ENCODE measurements at places on chromosomes 5 and 9. TPM values are rescaled to one million over a fixed set of nuclear protein-coding genes. Genes with fewer than 3 reads are reported as not detected.

Gene MYOZ3
- total RNA-seq, result 0.21 TPM

Gene FOXD4L6
- not detected for total RNA-seq

Gene NTNG2
- total RNA-seq, result 0.77 TPM

Gene TAF11L4
- not detected for total RNA-seq

Gene TMEM161B
- total RNA-seq, result 22.9 TPM

Gene PRKACG
- not detected for total RNA-seq

Gene PBX3
- total RNA-seq, result 12.7 TPM

Gene PTGDS
- not detected for total RNA-seq

Gene SLC25A2
- 0.19 TPM for total RNA-seq

Gene PHAX
- total RNA-seq, result 43.2 TPM

- H3K36me3 ChIP-seq, result no peaks in the 10 kb centered on the region
- no peak overlapping the region for H3K27ac ChIP-seq
- no peaks in the 10 kb centered on the region for H3K27me3 ChIP-seq
- H3K4me1 ChIP-seq, result no peaks in the 10 kb centered on the region
- no peak overlapping the region for H3K4me3 ChIP-seq
Measured at GRCh38 chr9:22813529-22813928, 366.9 kb downstream of the DMRTA1 start.

- no peak for DNase-seq
- no peaks in the 10 kb centered on the region for H3K4me1 ChIP-seq
- H3K36me3 ChIP-seq, result peaks cover 9% of the 10 kb centered on the region
- no peaks in the 10 kb centered on the region for H3K27me3 ChIP-seq
- no peak overlapping the region for H3K4me3 ChIP-seq
Measured at GRCh38 chr9:75213765-75214164, 125.5 kb downstream of the OSTF1 start.

DNA sequence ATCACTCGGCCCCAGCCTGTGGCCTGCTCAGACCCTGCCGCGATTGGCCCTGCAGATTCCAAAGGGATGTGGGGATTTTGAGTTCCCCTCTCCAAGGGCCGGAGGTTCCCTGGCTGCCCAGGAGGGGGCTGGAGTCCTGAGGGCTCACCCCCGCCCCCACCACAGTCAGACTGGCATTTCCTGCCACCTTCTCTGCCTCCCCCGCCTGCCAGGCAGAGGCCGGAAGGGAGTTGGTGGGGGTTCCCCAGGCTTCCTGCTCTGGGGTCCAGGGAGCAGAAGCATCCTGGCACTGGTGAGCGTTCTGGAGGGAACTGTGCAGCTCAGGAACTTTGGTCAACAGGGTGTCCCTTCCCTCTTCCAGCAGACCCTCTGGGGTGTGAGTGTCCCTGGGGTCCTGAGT, 70.6 kb downstream of the RXRA start:
- no peaks in the 10 kb centered on the region for H3K27me3 ChIP-seq
- peaks cover 50% of the 10 kb centered on the region for H3K4me1 ChIP-seq
- H3K27ac ChIP-seq, result peak overlapping the region; percentile 93
- DNase-seq, result peak; percentile 83
- H3K36me3 ChIP-seq, result peaks cover 4% of the 10 kb centered on the region

DNA sequence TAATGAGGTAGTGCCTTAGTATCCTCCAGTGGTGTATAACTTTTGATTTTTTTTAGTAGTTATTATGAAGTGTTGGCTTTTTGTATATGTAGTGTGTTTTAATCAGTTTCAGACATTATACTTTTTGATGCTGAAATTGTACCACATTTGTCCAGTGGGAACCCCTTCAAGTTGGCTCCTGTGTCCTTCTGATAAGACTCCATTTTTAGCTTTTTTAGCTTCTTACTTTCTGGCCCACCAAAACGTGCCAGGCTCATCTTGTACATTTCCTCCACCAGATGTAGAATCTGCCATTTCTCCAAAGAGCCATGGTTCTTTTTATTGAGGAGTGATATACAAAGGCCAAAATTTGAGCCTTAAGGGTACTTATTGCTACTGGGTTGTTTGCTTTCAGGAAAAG, 84.4 kb downstream of the PBX3 start:
- no peak overlapping the region for H3K4me3 ChIP-seq
- DNase-seq, result no peak

DNA sequence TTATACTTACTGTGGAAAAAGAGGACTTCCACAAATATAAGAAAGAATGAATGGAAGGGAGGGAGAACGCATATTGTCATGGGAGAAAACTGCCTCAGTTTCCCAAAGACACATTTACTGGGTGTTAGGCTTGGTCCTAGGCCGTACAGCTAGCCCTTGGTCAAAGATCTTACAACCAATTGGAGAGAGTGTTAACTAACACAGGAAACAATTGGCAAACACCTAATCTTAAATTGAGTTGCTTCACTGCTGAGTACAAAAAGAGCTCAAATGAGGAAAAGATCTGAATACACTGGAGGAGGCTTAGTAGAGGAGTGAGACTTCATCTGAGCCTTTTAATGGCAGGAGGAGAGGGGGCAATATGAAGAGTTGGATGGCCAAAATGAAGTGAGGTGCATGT, 161.7 kb downstream of the GLIS3 start:
- no peaks in the 10 kb centered on the region for H3K36me3 ChIP-seq
- no peaks in the 10 kb centered on the region for H3K4me1 ChIP-seq
- H3K27ac ChIP-seq, result no peak overlapping the region
- H3K27me3 ChIP-seq, result peaks cover 2% of the 10 kb centered on the region

DNA sequence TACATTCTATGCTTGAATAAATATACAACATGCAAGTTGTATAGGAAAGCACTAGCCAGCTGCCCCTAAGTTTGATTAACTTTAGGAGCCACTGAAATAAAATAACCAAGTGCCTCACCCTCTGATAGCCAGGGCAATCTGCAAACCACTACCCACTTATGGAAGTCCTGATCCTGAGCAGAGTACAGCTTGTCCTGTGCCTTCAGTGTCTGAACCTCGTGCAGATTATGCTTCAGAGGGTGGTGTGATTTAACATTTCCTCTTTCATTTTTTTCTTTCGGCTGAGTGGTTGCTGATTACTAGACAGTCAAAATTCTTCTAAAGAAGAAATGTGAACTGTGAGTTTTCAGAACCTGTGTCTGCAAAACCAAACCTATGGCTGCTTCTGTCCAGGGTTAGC, 327.7 kb downstream of the PIK3R1 start:
- peaks cover 3% of the 10 kb centered on the region for H3K4me1 ChIP-seq
- DNase-seq, result no peak

- H3K4me1 ChIP-seq, result no peaks in the 10 kb centered on the region
- H3K36me3 ChIP-seq, result peaks cover 9% of the 10 kb centered on the region
- no peak overlapping the region for H3K4me3 ChIP-seq
Measured at GRCh38 chr5:111472096-111472495, 40.2 kb downstream of the STARD4 start.

All from activated CD4-positive, alpha-beta memory T cell treated with anti-CD3 and anti-CD28 coated beads for 36 hours (primary cell).